CD14-positive monocyte (primary cell): ENCODE measurements at places on chromosomes 7 and 10.

GRCh38 chr7:134356421-134356936 is 39.7 kb upstream of the SLC35B4 start:
- no peak for DNase-seq

DNA sequence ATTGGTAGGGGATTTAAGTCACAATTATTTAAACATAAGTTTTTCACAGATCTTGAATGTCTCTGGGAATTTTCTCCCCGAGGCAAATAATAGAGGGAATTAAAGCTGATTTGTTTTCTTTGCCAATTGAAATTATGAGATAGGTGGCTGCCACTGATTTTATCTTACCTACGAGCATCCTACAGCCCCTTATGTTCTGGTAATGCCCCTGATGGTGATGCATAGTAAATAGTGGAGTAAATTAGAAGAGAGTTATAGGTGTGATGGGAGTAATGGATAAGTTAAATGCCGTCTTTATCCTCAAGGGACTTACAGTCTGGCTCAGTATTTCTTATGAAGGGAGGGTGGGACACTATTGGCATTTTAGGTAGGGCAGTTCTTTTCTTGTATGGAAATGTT is 58.1 kb downstream of the HDAC9 start:
- no peak for DNase-seq

DNA sequence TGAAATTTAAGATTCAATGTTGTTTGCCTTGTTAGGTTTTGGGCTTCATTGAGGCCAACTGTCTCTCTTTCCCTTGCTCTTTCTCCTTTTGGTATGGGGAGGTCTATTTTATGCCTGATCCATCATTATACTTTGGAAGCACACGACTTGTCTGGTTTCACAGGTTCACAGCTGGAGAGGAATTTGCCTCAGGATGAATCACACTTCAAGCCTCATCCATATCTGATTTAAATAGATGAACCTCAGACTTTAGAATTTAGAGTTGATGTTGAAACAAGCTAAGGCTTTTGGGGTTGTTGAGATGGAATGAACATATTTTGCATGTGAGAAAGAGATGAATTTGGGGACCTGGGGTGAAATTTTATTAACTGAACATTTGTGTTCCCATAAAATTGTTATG is 150.5 kb upstream of the IGFBP3 start:
- no peak for DNase-seq

- DNase-seq: no peak
Observed at GRCh38 chr10:6609625-6610024, 29.5 kb upstream of the PRKCQ start.

DNA sequence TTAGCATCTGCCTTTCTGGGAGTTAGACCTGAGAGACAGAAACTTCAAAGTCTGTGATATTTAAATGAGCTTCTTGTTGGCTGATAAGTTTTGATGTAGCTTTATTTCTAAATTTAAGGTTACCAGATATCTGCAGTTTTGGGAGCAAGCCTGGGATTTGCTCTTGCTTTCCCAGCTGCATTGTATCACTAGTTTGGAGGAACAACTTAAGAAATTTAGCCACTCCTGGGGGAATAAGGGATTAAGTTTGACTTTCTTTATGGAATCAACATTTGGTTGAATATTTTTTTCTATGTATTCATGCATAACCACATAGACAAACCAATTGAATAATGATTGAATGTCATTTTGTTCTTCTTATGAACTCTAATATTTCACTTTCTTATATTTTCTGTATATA is 178.6 kb downstream of the POLR1F start:
- DNase-seq: no peak

GRCh38 chr7:154541606-154542005 is 461.3 kb downstream of the PAXIP1 start:
- no peak for DNase-seq

GRCh38 chr10:75746356-75746755 is 314.9 kb downstream of the LRMDA start:
- DNase-seq: no peak

- no peak for DNase-seq
Observed at GRCh38 chr7:47451851-47452205, 130.1 kb downstream of the TNS3 start.

DNA sequence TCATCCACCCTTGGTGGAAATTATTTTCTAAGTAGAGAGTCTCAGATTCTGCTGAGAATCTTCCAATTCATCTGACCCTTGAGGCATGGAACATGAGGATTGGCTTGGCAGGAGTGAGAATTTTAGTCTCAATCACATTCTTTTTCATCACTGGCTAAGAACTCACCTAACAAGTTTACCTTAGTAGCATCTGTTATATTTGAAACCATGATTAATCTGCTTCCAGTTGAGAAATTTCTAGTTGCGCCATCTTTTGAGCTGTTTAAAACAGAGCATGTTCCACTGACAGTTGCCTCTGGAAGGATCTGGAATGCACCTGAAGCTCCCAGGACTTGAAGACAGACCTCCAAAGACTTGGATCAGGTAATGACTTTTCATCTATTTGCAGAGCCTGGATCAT is at the start of gene LIPK:
TSS of gene LIPK (plus strand) at position 292 of the 400 bp plus-strand sequence. CDS start 18,295 bp downstream, outside the sequence.
- DNase-seq: no peak

- no peak for DNase-seq
Observed at GRCh38 chr7:145434811-145435210, 599.0 kb upstream of the TPK1 start.

DNA sequence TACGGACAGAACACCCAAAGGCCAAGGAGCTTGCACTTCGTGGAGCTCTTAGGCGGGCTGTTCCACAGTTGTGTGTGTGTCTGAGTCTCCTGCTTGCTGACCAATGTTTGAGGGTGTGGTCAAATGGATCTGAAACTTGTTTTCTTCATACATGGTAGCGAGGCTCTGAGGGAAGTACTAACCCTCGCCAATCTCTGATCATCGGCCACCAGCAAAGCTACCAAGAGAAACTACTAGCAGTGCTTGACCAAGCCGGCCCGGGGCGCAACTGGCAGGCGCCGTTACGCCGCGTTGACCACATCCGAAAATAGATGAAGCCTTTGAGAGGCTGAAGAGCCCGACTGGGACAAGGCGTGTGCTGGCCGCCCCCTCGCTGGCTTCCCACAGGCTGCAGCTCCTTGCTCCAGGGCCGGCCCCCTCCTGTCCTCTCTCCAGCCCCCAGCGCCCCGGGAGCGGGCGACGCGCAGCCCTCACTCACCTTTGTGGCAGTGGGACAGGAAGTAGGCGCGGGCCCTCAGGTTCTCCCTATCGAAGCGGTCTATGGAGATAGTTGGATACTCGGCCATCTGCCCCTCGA is 384 bp downstream of the DCLRE1C start:
- peak; percentile 38 for DNase-seq

GRCh38 chr10:44907556-44907955 is 3.6 kb upstream of the TMEM72 start:
- DNase-seq: no peak

GRCh38 chr7:155694851-155695250 is 50.4 kb downstream of the RBM33 start:
- DNase-seq: no peak

GRCh38 chr10:93462881-93463280 is 19.3 kb downstream of the MYOF start:
- peak; percentile 72 for DNase-seq

GRCh38 chr7:36982766-36983165 is 258.5 kb upstream of the AOAH start:
- DNase-seq: no peak

DNA sequence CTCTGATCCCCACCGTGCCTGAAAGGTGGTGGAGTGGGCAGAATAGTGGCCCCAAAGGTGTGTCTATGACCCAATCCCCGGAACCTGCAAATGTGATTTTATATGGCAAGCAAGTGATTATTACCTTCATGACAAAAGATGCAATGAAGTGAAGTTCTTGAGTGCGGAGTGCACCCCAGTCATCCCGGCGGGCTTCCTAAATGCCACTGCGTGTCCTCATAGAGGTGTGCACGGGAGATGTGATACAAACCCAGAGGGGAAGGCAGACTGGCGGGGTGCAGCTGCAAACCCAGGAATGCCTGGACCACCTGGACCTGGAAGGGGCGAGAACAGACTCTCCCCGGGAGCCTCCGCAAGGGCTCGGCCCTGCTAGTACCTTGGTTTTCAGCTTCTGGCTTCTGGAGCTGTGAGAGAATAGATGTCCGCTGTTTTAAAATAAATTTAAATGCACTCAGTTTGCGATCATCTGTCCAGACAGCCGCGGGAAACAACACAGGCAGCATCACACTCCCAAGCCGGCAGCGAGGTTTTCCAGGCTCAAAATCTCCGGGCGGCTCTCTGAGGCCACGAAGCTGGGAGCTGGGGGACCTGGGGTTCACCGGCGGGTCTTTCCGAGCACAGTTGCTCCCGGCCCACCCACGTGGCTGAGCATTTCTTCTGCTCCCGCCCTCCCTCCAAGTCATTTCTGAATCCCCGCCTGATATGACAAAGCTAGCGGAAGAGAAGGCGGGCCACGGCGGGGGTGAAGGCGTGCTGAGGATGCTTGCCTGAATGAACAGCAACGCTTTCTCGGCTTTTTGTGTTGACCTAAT is 50.4 kb upstream of the EBF3 start:
- DNase-seq: no peak

- DNase-seq: no peak
Observed at GRCh38 chr10:43156590-43157341, 18.5 kb downstream of the CSGALNACT2 start.

DNA sequence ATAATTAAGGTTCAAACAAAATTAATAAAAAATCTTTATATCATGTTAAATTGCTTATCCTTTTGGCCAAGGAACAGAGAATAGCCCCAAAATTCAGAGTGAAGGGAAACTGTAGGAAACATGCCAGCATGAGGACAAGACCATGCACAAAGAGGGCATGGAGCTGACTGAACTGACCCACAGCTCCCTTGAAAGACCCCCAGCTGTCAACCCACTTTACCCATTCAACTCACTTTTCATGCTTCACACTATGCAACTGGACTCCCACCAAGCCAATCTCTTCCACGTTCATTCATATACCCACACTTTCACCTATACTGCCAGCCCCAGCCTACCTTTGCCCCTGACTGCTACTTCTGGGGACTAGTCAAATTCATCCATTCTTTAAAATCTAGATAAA is 10.2 kb downstream of the FBXW4 start:
- no peak for DNase-seq

DNA sequence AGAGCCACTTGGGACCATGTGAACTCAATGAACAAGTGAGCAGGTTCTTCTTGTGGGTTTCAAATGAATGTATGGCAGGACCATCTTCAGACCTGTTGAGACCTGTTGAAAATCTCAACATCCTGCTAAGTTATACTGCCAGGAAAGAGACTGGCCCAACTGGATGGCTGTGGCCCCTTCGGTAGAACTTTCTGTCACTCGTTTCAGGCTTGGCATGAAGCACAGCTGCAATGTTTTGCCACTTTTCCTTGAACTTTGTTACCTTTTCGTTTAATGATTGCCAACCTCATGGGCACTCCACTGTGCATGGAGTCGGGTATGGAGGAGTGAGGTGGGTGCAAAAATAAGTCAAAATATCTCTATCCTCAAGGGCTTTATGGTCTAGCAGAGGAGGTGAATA is 36.7 kb upstream of the SLC35B4 start:
- no peak for DNase-seq

- DNase-seq: no peak
Observed at GRCh38 chr7:29499932-29500331, 63.7 kb upstream of the PRR15 start.

- DNase-seq: no peak
Observed at GRCh38 chr10:34041871-34042270, 707.4 kb upstream of the NRP1 start.

DNA sequence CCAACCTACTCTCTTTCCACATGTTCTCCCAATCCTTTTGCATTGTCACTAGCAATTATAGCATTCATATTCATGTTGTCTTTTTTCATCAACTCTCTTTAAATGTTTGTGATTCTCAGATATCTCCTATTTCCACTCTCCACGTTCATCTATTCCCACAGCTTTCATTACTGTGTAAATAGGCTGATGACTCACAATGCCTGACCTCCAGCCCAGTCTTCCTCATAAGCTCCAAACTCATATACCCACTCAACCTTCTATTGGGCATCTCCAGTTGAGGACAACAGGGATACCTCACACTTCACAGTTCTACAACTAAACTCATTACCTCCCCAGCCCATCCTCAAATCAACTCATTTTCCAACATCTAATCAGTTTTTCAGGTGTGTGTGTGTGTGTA is 194.1 kb downstream of the DGKI start:
- DNase-seq: no peak

DNA sequence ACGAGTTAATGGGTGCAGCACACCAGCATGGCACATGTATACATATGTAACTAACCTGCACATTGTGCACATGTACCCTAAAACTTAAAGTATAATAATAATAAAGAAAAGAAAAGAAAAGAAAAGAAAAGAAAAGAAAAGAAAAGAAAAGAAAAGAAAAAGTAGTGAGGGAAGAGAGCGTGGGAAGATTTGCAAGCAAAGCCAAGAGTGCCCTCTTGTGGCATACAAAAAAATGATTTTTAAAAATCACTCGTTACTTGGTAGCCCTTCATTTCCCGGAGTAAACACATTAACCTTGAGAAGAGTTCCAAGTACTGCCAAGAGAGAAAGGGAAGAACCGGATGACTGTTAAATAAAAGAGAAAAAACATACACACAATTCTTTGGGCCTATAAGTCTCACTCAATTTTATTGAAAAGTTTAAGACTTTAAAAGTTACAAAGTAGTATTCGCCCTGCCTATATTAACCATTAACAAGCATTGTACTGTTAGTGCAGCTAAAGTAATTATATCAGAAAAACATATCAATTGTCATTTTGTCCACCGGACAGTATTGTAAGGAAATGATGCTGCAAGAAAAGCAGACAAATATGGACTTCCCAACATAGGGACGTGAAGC is 6.2 kb upstream of the CH25H start:
- peak; percentile 43 for DNase-seq

- DNase-seq: no peak
Observed at GRCh38 chr7:45812946-45813345, 59.9 kb downstream of the CCDC201 start.

GRCh38 chr10:125001313-125002046 is 59.6 kb downstream of the ZRANB1 start:
- no peak for DNase-seq

DNA sequence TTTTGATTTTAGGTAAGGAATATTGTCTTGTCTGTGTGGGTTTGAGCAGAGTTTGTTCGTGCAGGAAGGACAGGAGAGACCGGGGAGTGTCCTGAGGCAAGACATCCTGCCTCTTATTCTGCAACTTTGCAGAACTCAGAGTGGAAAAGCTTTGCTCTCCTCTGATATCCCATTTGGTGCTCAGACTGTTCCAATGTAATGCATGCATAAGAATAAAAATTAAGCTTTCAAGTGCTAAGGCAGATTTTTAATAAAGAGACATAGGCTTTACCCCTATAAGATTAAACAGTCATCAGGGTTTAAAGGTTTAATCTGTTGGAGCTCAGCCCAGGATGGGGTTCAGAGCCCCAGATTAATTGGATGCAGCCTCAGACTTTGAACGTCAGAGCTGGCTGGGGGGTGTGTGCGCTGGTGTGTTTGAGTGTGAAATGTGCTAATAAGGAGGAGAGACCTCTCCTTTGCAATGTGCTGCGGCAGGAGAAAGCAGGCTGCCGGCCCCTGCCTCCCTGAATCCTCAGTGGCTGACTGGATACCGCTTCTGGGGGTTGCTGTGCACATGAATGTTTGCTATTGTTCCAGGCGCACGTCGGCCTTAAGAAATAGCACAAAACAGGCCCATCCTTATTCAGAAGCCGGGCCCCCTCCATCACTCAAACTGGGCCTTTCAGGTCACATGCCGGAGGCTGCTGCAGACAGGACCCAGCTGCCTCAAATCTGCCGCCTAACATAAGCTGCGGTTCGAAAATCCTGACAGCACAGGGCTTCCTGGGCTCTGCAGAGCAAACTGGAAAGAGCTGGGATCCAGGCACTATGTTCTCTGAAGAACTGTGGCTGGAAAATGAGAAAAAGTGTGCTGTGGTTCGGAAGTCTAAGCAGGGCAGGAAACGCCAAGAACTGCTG is 84.1 kb upstream of the PRR15 start:
- DNase-seq: no peak

GRCh38 chr10:68303849-68304412 is 27.9 kb upstream of the HNRNPH3 start:
- no peak for DNase-seq
